GM12865 (cell line): ENCODE measurements at places on chromosomes 7 and 10.
A peak's percentile ranks its signal among the peaks of the same experiment; 100 is the strongest.

GRCh38 chr7:54995610-54996363 is 23.0 kb upstream of the EGFR start:
- peak; percentile 28 for DNase-seq

DNA sequence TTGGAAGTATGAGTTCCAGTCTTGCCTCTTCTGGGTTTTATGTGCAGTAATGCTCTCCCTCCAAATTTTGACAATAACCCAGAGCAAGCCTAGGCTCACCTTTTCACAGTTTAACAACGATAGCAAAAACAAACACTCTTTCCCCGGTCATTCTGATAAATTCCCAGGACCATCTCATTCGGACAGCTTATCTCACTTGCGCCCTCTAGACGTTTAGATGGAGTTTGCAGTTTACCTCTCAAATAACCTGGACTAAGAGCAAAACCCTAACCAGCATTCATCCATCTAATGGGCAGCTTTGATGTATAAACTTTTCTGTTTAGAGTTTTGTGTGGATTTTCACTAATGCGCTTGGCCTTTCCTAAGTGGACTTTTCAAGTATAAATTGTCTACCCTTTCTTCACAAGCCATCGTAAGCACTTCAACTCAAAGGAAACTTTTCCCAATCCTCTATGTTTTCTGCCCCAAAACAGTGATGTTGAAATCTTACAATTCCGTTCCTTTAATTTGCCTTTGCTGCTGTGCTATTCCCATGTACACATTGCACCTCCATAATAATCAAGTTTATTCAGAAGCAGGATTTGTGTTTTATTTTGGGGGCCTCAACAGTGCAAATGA is 114.9 kb downstream of the HDAC9 start:
- peak; percentile 56 for DNase-seq

- DNase-seq = no peak
Measured at GRCh38 chr10:89073719-89074118, 83.1 kb downstream of the FAS start.

DNA sequence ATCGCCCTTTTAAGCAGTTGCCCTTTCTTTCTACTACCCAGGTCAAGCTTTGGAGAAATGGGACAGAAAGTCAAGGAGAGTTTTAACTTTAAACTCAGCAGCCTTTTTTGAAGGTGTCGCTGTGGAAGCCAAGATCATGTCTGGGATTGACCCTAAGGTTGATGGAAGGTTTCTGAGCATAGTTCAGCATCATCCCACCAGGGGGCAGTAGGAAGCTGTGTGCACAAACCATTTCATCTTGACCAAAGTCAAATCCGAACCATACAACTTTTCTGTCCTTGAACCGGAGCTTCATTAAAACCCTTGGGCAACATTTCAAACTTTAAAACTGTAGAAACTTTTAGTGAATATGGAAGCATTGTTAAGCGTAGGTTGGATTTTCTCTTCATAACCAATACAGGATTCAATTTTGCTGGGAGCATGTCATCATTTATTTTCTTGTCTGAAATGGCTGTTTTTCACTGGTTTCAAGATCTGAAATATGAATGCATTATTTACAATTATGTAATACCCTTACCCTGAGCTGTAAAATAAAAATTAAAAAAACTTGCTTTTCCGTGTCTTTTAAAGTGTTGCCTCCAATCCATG is 214.4 kb upstream of the KIAA1217 start:
- DNase-seq = peak; percentile 64

DNA sequence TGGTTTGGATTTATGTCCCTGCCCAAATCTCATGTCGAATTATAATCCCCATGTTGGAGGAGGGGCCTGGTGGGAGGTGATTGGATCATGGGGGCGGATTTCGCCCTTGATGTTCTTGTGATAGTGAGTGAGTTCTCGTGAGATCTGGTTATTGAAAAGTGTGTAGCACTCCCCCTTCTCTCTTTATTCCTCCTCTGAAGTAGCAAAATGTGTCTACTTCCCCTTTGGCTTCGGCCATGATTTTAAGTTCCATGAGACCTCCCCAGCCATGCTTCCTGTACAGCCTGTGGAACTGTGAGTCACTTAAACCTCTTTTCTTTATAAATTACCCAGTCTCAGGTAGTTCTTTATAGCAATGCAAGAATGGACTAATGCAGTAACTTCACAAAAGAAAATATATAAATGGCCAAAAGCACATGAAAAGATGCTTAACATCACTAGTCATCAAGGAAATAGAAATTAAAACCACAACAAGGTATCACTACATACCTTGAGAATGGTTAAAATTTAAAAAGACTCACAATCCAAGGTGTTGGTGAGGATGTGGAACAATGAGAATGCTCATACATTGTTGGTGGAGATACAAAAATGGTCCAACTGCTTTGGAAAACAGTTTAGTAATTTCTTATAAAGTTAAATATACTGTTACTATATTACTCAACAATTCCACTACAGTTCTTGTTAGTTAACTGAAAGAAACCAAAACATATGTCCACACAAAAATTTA is 218.7 kb downstream of the SNX10 start:
- DNase-seq = no peak

- no peak for DNase-seq
Measured at GRCh38 chr7:4159761-4160554, 522.1 kb upstream of the FOXK1 start.

DNA sequence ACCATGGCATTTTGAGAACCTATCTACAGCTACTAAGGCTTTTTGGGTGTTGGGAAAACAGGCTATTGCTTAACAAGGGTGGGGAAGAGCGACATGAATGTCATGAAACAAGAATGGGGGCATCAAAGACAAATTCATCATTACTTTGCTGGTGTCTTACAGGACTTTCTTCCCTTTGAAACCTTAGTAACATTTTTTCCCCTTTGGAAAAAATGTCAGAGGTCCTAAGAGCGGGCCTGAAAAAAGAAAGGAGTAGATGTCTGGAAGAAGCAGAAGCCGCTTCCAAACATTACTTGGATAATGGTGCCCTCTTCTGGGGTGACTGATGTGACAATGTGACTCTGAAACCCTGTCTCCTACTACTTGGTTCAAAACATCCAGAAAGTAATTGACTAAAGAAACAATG is 3.8 kb upstream of the DDX50 start:
- DNase-seq = peak; percentile 65

- no peak for DNase-seq
Measured at GRCh38 chr10:792083-792791, 102.8 kb upstream of the DIP2C start.

- DNase-seq = peak; percentile 14
Measured at GRCh38 chr7:93062599-93062998, 55.2 kb downstream of the SAMD9 start.

DNA sequence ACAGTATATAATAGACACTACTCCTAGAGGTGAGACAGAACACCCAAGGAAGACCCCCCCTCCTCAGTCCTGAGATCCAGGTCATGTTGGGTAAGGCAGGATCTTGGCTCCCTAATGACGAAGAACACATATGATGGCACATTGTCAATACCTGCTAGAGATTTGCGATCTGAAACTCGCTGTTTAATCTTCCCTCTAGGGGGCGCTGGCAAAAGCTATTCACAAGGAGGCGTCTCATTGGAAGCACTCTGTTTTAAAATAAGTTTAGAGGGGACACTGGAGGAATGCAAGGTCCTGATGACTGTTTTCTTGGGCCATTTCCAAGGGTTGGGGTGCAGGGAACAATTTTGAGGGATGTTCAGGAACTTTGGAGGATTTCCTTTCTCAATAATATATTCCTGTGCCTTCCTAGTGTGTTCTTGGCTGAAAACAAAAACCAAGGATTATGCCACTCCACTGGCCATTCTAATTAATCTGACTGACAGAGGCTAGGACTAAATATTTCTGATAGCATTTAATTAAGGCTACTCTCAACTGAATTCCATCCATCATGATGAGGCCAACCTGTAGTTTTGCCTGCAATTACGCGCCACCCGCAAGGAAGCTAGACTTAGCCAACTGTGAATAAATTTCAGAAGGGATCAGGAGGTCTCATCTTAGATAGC is 1013.8 kb upstream of the MBL2 start:
- peak; percentile 8 for DNase-seq

GRCh38 chr7:734808-735207 is 7.7 kb upstream of the PRKAR1B start:
- DNase-seq = no peak

DNA sequence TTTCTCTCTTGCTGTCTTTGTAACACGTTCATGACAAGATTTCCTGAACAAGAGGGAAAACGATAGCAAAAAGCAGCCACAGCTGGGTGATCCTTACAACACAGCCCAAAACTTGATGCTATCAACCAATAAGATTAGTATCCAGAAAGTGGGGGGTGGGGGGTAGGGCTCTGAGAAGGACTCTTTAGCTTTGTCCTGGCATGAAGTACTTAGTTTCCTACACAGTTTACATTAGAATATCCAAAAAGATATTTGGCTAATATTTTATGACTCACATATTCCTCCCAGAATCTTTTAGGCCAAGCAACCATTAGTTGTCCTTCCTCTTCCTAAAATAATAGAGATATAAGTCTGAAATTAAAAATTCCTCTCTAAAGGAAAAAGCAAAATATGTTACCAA is 22.9 kb upstream of the LRRC17 start:
- DNase-seq = no peak

DNA sequence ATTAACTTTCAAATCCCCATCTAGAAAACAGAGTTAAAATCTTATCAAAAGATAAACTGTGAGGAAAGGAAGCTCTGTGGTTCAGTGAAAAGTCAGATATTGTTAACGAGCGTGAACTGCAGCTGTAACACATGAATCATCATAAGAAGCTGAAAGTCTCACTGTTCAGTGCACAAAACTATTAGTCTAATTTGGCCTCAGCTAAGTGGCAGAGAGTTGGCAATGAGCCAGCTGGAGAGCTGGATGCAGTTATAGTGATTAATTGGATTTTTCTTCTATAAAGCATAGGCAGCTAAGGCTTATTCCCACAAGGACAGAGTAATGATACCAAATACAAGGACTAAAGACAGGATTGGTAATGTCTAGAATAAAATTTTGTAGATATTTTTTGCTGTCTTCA is 101.1 kb upstream of the ABCB5 start:
- DNase-seq = no peak

- peak; percentile 13 for DNase-seq
Measured at GRCh38 chr10:89242345-89242684, 9.3 kb downstream of the LIPA start.

DNA sequence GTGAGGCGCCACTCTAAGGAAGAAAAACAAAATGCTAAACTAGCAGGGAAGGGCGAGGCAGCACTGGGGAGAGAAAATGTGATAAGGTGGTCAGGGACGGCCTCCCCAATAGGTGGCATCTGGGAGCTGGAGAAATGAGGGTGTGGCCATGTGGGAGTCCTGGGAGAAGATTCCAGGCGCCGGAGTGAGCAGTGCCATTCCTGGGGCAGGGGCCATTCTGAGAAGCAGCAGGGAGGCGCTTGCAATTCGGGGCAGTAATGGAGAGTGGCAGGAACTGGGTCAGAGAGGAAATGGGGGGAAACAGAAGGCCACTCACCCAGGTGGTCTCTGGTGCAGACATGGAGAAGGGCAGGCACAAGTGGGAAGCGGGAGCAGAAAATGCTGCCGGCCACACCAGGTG is 61.8 kb upstream of the LRRC18 start:
- no peak for DNase-seq

- no peak for DNase-seq
Measured at GRCh38 chr10:43852149-43852548, 203.5 kb upstream of the ZNF32 start.

GRCh38 chr7:143458263-143458662 is 15.0 kb downstream of the TAS2R60 start:
- peak; percentile 9 for DNase-seq

DNA sequence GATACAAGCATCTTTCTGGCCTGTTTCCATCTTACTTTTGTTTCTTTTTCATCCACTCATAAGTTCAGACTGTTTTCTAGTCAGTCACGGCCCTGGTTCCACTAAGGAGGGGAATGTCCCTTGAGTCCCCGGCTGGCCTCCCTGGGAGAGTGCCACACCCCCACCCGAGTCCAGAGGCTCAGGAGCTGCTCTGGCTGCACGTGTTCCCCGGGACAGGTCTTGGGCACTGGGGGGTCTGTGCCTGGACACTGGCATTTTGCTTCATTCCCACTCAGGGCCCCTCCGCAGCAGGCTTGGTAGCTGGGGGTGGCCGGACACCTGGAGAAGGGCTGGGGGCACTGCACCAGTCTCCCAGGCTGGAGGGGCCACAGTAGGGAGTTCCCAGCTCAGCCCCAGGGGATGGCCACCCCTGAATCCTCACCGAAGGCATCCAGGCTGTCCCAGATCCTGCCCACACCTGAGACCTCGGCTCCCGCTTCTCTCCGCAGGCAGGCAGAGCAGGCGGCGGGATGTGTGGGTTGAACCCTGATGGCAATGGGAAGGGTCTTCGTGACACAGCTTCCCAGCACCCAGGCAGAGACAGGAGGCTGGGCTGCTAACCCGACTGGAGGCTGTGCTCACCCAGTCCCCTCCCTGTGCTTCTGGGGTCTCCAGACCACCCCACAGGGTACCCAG is 92.3 kb downstream of the BMS1 start:
- no peak for DNase-seq

- DNase-seq = no peak
Measured at GRCh38 chr10:112126901-112127300, 56.7 kb downstream of the GPAM start.

GRCh38 chr7:2710286-2710655 is 22.3 kb downstream of the AMZ1 start:
- DNase-seq = peak; percentile 92

GRCh38 chr10:1788401-1788800 is 51.1 kb upstream of the ADARB2 start:
- DNase-seq = no peak

DNA sequence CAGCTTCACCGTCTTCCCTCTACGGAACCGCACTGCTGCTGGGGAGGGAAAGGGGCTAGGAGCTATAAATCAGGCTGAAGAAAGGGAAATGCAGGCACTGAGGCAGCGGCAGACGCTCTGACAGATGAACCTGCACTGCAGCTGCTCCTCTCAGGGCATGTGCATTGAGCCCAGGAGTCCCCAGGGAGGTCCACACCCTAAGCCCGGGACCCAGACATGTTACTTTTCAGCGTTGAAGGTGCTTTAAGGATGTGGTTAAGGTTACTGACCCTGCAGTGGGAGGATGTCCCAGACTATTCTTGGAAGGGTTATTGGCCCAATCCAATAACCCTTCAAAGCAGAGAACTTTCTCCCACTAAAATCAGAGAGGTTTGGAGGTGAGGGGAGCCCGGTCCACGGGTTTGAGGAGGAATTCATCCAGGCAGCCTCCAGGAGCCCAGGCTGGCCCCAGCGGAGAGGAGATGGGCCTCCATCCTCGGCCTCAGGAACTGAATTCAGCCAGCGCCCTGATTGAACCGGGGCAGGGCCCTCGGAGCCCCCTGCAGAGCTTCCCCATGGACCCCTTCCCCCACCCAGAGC is 75.4 kb downstream of the ADARB2 start:
- peak; percentile 81 for DNase-seq
